ENCODE measurements at places on chromosomes 4 and X.

DNA sequence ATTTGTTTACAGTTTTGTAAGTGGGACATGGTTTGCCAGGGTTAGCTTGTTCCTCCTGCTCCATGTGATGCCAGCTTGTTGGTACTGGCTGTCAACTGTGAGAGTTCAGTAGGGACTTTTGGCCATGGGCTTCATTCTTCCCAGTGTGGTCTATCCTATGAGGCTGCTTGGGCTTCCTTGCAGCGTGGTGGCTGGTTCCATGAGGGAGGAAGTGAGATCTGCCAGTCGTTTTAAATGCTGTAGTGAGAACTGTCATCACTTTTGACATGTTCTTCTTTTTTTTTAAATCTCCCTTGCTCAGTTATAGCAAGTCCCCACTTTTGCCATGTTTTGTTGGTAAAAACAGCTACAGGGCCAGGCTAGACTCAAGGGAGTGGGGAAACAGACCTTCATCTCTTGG, 15.9 kb downstream of the NSD2 start:
- DNase-seq: no peak

- peak; percentile 28 for DNase-seq
These were observed 429 bp downstream of the NOCT start for GRCh38 chr4:139015948-139016471.

- no peak for DNase-seq
These were observed 22.4 kb upstream of the UGT2B4 start for GRCh38 chr4:69518102-69518501.

DNA sequence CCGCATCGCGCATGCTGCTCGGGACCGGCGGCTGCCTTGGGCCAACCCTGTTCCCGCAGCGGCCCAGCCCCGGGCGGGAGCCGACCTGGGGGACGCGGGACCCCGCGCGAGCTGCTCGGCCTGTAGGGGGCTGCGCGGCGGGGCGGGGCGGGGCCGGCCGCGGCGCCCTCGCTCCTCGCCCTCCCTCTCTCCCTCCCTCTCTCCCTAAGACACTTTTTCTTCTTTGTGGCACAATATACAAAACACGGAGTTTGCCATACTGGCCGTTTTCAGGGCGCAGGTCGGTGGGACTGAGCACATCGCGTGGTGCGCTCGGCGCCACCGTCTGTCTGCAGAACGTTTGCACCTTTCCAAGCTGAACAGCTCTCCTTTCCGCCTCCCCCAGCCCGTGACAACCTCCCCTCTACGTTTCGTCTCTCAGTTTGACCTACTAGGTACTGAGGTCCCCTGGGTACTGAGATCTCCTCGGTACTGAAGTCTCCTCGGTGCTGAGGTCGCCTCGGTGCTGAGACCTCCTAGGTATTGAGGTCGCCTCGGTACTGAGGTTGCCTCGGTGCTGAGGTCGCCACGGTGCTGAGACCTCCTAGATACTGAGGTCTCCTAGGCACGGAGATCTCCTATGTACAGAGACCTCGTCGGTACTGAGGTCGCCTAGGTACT, 261.1 kb upstream of the PLCXD1 start:
- DNase-seq: no peak

GRCh38 chr4:113869743-113870375, 108.3 kb upstream of the CAMK2D start:
- peak; percentile 20 for DNase-seq

DNA sequence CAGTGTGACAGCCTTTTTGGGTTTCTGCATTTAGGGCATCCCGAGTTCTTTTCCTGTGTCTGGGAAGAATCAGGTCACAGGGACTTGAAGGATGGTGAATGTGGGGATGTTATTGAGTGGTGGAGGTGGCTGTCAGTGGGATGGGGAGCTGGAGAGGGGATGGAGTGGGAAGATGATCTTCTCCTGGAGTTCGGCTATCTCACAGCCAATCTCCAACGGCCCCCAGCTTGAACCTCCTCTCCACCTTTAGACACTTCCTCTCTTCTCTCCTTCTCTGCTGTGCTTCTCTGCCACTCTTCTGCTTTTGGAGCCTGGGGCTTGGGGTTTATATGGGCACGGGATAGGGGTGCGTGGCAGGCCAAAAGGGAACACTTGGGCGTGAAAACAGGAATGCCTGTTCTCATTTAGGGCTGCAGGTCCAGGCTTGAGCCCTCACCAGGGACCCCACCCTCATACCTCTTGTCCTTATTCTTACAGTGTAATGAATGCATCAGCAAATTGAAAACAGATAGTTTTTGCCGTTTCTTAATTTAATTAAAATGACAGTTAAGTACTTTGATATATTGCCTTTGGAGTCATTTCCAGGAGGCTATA, 37.5 kb downstream of the USP9X start:
- no peak for DNase-seq

- no peak for DNase-seq
These were observed 240.2 kb upstream of the F9 start for GRCh38 chrX:139290310-139290709.

GRCh38 chrX:40278340-40279090, 180.8 kb upstream of the BCOR start:
- DNase-seq: no peak

DNA sequence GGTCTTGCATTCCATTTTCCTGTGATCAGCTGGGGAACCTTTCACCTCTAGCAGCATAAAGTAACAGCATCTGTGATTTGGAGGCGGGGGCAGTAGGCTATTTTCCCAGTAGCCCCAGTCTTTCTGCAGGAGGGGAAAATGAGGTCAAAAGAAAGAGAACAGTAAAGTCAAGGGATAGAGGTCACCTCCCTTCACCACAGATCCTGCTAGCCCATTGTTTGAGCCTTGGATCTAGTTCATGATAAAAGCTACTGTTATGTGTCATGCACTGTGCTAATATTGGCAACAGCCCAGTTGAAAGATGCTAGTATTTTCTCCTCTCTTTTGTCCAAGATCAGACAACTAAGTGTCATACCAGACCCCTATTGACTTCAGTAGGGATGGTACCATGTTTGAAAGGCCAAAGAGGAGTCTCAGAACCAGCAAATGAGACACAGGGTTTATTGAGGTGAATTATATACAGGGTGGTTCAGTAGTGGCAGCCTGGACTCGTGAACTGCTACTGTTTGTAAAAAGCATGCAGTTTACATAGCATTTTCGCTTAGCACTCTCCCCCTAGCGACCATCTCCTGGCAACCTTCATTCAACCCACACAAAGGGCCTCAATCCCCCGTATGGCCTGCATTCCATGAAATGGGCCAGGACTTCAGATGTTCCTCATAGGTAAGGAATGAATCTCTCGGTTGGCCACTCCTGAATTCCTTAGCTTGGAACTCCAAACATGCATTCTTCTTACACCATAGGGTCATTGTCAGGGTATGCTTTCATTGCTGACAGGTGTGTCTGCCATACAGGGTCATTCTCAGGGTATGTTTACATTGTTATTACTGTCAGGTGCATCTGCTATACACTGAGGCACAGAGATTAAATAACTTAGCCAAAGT, 170.0 kb upstream of the FRMPD4 start:
- DNase-seq: no peak

GRCh38 chr4:54912155-54912554, 213.2 kb downstream of the KDR start:
- no peak for DNase-seq

GRCh38 chrX:153634236-153634635, 12.8 kb upstream of the DUSP9 start:
- DNase-seq: no peak

DNA sequence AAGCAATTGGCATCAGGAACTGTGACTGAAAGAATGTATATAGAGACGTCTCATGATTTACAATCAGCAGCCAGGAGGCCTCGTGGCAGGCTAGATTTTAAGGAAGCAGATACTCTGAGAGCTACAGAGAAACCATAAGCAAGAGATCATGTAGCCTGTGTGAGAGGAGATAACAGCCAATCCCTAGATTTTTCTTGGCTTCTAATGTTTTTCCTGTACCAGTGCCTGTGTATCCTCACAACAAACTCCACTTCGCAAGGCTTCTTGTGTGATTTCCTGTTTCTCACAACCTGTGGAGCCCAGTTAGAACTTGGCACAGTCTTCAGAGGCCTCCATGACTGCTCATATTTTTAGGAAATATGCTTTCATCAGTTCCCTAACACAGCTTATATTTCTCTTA, 147.9 kb downstream of the PTCHD1 start:
- no peak for DNase-seq

DNA sequence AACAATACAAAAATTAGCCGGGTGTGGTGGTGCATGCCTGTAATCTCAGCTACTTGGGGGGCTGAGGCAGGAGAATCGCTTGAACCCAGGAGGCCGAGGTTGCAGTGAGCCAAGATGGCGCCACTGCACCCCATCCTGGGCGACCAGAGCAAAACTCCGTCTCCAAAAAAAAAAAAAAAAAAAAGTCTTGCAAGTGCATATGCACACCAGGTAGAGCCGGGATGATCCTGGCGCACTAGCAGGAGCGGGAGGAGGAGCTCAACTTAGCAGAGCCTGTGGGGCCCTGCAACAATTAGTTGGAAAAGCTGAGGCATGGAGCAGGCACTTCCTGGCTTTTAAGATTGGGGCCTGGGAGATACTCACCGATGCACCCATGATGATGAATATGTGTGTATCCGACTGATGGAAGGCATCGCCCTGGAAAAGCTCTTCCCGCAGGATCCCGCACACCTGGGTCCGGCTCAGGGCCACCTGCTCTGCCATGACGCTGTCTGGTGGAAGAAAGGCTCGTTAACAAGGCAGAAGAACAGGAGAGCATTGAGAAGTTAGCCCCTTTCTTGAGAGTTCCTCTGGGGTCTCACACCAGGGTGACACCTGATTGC, 872 bp downstream of the G6PD start:
- DNase-seq: no peak

DNA sequence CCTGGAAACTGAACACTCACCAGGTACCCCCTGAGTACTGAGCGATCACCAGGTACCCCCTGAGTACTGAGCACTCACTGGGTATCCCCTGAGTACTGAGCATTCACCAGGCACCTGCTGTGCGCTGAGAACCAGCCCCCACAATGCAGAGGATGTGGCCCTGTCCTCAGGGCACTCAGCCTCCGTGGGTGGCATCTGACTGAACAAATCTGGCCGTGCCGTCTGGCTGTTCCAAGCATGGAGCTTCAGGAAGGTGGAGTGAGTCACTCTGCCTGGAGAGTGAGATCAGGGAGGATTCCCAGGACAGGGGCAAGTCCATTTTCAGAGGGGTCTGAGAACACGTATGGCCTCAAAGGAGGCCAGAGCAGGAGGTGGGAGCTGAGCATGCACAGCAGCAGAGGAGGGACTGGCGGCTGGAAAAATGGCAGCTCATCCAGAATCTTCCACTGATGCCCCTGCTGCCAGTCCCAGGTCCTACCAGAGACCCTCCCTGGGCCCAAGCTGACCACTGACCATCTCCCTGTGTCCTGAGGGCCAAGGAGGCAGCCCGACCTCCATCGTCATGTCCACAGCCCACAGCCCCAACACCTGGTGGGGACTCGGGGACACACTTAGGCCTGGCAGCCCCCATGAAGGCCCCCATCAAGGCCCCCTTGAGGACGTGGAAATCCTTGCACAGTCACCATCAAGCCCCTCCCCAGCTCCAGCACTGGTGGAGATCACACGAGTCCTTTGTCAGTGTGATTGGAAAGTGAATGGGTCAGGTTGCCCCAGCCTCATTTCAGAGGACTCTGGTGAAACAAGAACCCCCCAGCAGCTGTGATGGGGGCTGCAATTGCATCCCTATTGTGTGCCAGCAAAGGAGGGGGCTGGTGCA, 94.1 kb downstream of the HMX1 start:
- DNase-seq: no peak

DNA sequence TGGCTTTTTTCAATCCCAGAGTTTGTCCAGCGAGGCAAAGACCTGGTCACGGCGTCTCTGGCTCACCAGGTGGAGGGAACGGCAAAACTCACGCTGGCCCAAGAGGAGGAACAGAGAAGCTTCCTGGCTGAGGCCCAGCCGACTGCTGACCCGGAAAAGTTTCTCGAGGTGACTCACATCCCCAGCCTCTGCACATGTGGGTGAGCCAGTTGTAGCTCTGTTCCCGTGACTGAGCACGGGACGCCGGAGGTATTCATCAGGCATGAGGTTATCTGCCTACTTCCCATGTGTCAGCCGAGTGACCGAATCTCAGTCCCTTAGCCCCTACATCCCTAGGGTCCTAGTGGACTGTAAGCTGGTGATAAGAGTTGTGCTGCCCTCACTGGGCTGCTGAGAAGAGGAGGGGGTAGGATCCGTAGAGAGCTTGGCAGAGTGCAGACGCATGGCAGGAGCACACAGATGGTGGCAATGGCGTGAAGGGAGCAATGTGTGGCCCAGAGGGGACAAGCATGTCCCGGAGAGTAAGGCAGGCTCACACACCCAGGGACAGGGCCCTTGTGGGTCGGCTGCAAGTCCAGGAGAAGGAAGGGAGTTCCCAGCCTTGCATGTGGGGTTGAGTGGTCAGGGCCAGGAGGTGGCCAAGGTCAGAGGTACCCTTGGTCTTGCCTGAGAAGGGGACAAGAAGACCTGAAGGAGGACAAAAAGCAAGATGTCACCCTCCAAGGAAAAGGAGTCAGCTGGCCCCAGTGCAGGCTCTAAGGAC, 42.9 kb downstream of the EVC start:
- DNase-seq: no peak

DNA sequence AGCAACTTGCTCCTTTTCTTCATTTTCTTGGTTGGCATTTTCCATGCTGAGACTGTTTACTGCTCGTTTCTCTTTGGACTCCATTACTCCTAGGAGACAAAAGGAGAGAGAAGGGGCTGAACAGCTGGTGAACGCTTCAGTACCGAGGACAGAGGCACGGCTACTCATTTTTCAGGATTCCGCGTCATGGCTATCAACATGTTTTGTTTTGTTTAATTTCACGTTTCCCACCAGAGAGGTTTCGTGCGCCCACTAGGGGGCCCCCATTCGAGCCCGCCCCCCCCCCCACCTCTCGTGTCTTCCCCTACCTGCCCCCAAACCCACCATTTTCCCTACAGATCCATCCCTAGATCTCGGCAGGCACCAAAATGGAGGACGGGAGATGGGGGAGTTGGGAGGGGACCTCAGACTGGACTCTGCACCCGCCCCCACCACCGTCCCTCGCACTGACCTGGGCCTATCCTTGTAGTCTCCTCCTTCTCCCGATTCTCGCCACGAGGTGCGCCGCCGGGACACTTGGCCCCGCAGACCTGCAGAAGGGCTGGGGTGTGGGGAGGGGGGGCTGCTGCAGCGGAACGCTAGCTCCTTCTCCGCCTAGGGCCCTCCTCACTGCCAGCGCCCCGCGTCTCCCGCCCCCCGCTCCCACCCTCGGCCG, 653 bp downstream of the BEX1 start:
- no peak for DNase-seq

GRCh38 chrX:78747971-78748370, 451 bp downstream of the LPAR4 start:
- DNase-seq: no peak

DNA sequence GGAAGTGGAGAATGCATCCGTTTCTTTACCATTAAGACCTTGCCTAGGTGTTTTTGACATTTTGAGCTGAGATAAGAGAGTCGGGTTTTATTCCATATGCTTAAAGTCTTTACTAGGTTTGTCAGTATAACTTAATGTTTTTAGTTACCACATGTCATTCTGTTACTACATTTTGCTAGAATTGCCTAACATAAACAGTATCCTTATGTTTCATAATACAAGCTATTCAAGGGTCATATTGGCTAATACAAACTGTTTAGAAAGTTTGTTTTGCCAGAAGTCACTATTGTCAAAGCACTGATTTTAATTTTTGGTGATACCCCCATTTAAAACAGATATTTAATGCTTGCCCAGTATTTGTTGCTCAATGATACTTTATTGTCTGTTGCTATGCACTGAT, 427.7 kb upstream of the MAGEB2 start:
- DNase-seq: no peak

GRCh38 chrX:7852166-7852565, 9.2 kb downstream of the VCX start:
- DNase-seq: no peak

GRCh38 chr4:102759831-102760644, 730 bp downstream of the MANBA start:
- DNase-seq: peak; percentile 1
